ENCODE measurements at places on chromosomes 2 and 18.

GRCh38 chr2:24558781-24559472 is 67.9 kb downstream of the NCOA1 start:
- no peak for DNase-seq

DNA sequence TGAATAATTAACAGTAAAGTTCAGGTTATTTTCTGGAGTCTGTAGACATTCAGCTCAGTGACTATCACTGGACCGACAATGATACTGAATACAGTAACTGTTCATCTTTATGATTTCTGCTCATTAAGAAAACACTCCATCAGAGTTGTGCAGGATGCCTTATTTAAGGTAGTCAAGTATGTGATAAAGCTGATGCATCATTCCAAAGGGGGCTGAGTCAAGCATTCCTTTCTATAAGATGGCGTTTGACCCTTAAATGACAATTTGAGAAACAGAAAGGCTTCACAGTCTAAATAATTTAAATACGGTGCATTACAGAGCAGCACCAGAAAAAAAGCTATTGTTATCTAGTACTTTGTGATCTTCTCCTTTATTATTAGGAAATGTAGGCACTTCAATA is 131.1 kb downstream of the CDH2 start:
- DNase-seq, result no peak

DNA sequence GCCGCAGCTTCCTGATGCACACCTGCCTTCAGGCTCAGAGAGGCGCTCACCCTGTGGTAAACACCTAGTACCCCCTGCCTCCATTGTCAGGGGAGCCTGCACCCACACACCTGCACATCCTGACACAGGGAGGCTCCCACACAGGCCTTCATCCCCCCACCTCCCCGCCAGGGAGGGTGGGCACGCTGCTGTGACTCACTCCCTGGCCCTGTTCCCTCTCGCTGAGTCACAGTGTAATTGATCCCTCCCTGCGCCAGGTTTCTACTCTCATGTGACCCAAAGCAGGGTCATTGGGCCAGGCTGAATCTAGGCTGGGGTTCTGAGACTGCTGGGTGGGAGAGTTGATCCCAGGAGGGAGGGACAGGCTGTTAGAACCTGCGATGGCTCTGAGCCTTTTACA is 8.5 kb upstream of the CELF4 start:
- DNase-seq, result no peak

- DNase-seq, result no peak
Observed at GRCh38 chr2:96505231-96505889, at the start of gene NEURL3. Gene NEURL3 (minus strand): TSS chr2:96505357. CDS start chr2:96505286, 71 bp downstream.

- DNase-seq, result no peak
Observed at GRCh38 chr2:16862471-16862870, 196.8 kb upstream of the CYRIA start.

DNA sequence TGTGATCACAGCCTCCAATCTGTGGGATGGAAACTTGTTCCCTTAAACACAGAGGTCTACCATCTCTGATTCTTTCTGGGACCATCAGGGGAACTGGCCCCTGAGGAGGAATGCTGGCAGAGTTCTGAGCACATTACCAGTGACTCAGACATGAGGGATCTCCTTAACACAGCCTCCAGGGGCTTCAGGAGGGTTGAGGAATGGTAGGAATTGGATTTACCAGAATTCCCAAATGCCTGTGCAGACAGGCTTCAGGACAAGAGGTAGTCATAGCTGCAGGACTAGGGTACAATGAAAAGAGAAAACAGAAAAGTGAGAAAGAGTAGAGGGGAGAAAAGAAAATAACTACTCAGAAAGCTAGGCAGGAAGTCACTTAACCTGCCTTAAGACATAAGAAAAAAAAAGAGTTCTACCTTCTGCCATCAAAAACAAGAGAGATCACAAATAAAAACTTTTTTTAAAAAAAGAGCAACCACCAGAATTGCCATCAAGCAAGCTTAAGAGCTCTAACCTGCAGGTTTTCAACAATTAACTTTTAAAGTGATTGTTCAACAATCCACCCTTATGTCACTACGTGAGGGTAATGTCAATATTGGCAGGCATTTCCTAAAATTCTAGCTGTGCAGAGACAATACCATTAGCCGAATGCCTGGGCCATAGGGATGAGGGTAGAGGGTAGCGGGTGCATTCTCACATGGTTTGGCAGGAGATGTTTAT is 524.4 kb downstream of the BCL11A start:
- DNase-seq, result no peak

GRCh38 chr2:102122115-102122514 is 20.4 kb upstream of the IL1R1 start:
- DNase-seq, result peak; percentile 94

GRCh38 chr18:62979176-62979575 is 263.8 kb downstream of the PHLPP1 start:
- DNase-seq, result peak; percentile 49

DNA sequence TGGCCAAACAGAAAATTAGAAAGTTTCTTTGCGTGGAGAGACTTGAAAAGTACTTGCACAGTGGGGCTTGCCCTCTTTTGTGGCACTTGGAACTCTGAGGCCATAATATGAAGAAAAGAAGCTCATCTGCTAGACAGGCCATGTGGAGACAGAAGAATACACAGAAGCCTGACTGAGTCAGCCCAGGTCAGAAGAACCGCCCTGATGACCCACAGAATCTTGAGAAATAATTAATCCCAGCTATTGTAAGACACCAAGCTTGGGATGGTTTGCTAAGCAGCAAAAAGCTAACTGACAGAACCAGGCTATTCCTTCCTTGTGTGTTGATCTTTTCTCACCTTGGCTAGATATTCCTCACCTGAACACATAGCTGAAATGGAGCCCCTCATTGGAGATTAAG is 33.7 kb downstream of the G6PC2 start:
- peak; percentile 7 for DNase-seq

- no peak for DNase-seq
Observed at GRCh38 chr2:223865907-223866508, 28.6 kb upstream of the AP1S3 start.

GRCh38 chr2:238060096-238060541 is 682 bp upstream of the SCLY start:
- no peak for DNase-seq

DNA sequence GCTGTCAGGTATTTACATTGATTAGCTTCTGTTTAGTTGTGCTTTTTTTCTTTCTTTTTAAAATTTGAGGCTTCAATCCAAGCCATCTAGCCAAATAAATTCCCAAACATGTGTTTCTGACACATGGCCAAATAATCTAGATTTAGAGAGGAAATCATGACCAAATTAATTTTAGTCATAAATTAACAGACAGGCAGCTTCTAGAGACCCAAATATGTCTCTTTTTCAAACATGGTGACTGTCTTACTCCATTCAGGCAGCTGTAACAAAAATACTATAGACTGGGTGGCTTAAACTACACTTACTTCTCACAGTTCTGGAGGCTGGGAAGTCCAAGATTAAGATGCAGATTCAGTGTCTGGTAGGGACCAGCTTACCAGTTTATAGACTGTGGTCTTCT is 23.2 kb upstream of the NAB1 start:
- DNase-seq, result no peak

- DNase-seq, result no peak
Observed at GRCh38 chr2:195494451-195494850, 162.6 kb upstream of the SLC39A10 start.

DNA sequence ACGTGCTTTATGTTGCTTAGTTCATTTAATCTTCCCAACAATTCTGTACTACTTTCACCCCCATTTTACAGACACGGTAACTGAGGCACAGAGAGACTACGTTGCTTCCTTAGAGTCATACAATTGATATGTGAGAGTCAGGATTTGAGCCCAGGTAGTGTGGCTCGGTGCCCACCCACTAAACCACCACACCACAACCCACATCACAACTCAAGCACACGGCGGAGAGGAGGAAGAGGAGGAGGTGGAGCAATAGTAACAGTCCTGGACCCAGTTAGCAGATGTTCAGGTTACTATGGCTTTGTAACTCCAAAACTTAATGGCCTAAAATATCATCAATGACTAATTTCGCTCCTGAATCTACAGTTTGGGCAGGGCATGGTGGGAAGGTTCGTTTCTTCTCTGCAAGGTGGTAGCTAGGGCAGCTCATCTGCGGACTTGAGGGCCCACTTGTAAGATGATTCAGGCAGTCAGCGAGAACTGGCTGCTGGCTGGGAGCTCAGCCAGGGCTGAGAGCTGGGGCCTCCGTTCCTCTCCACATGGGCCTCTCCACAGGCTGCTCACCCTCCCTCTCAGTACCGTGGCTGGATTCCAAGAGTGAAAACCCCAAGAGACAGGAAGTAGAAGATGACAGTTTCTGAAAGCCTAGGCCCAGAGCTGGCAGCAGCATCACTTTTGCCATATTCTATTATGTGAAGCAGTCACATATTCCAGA is 167.1 kb downstream of the ZFP36L2 start:
- DNase-seq, result peak; percentile 89

GRCh38 chr2:2828774-2829368 is 497.8 kb upstream of the MYT1L start:
- no peak for DNase-seq

DNA sequence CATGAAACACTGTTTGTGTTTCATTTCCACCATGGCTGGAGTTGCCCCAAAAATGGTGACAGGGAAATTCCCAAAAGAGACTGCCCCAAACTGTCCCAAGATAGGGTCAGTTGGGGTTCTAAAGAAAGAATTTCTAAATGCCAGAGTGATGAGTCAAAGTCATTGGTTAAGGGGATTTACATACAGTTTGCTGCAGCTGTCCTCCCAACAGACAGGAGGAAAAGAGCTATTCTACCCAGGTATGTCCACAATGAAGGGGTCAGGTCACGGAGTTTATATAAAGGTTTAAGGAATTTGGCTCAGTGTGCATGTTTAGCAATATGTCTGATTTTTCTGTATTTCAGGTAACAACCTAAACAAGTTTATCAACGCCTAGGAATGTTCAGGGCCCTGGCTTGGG is 344.1 kb downstream of the TDRD15 start:
- no peak for DNase-seq

GRCh38 chr2:110740747-110741349 is 8.5 kb downstream of the ACOXL start:
- no peak for DNase-seq

DNA sequence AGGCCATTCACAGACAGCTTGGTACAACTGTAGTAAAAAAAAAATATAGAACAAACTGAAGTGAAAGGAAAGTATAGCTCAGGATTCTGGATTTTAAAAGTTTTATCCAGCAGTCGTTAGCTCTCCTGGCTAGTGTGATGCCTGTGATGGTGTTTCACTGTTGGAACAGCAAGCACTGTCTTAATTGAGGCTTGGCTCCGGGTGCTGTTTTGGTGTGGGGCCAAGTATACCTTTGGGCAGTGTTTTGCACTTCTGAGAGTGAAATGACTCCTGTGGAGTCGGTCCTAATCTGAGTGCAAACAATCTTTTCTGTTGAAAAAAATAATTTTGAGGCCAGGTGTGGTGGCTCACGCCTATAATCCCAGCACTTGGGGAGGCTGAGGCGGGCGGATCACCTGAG is 28.7 kb upstream of the RAB1A start:
- no peak for DNase-seq

DNA sequence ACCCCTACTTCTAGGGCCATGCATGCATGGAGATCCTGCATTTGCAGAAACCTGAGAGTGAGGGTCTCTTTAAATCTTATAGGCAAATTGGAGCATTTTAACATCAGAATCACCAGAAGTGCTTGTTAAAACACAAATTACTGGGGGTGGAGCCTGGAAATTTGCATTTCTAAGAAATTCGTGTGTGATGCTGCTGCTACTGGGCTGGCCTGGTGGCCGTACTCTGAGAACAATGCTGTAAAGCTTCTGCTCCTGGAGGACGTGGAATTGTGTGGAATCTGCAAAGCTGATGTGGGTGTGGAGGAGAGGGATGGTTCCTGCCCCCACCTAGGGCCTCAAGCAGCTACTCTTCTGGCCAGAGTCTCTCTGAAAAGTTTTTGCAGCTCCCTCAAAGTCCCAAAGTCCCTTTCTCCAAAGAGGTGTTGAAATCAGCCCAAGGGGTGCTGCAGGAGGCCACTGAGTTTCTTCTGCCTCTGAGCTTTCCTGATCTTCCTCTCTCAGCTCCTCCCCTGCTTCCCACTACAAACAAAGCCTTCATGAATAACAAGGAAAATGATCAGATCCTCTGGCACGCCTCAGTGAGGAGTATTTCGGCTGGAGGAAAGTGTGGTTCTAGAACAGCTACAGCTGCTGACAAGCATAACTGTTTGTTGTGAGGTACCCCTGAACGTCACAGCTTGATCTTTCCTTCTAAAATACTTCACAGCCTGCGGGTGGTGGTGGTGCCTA is 508.3 kb downstream of the CNTNAP5 start:
- no peak for DNase-seq

DNA sequence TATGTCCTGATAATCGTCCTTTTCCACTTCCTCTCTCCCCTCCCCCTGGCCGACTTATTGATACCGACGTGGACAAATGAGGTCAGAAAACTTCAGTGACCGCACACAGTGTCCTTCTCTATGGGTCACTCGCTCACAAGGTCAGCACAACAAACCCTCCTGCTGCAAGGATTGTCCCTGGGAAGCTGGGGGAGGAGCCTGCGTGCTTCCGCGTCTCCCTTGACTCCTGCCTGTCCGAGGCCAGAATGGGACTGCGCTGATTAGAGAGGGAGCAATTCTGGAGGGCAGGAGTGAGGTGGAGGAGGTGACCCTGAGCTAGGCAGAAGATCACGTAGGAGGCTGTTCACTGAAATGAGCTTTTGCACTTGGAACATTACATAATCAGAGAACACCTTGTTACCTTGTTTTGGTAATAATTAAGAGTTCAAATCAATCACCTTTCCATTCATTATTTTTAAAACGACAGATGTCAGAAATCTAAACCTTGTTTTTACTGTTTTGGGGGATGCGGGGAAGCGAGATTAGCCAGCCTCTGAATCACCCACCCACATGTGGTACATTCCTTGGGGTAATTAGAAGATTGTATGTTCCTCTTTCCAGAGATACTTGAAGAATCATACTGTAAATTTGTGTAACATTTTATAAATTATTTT is 70.6 kb downstream of the CTAGE1 start:
- DNase-seq, result no peak
